ENCODE measurements at places on chromosomes 16 and 17.
A peak's percentile ranks its signal among the peaks of the same experiment; 100 is the strongest.

DNA sequence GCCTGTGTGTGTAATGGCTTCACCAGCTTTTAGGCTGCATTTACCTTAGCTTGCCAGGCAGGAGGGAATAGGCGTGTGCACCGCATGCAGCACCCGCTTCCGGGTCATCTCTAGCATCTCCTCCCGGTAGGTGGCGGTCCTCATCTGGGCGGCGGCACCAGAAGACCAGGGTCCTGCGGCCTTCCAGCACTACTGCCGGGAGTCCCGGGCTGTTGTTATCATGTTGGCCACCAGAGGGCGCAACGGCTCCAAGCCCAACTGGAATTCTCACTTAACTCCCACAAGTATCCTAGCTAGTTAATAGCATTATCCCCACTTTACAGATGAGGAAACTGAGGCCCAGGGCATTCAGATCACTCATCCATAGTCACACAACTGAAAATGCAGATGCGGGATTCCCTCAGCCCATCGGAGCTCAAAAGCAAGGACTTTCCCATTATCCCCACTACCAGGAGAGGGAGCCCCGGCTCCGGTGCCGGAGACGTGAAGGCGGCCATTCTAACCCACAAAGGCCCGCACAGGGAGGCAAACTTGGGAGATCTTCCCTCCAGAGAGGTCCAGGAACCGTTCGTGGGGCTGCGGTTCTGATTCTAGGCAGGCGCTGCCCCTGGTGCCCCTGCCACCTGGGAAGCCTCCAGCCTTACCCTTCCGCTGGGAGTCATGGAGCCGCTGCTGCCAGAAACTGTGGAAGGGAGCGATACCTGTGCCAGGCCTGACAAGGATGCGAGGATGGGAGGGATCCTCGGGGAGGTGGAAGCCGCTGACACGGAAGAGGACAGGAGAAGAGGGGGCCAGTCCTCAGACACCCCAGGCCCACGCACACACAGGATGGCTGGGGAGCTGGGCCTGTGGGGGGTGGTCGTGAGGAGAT is 23.9 kb downstream of the LGALS9 start:
- peak; percentile 73 for DNase-seq

DNA sequence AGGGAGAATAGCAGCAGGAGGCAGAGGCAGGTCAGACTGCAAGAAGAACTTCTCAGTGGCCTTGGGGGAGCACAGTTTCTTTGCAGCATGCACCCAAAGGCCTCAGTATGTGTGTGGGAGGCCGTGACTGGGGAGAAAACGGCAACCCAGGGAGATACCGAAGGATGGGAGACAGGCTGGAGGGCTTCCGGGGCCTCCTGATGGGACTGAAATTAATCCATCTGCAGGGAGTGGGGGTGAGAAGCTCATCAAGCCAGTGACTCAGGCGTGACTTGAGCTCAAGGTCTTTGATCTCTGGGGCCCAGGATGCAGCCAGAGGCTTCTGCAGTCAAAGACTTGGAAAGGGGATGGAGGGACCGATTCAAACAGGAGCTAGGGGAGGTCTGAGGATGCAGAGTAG is 5.1 kb upstream of the C17orf113 start:
- no peak for DNase-seq

- no peak for DNase-seq
Observed at GRCh38 chr17:38797158-38797490, 2.2 kb downstream of the PIP4K2B start.

DNA sequence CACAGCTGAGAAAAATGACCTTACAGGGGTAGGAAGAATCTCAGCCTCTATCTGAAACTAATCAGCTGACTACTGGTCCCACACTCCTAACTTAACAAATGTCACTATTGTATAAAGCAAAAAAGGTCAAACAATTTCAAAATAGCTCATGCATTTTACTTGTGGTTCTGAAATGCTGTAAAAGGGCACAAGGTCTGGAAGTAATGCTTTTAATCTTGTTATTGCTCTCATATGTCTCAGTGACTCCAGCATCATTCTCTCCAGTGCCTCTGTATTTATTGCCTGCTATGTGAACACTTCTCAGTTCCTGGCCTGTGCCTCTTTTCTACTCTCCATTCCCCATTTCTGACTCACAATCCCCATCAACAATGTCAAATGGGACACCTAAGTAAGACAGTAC is 937.7 kb downstream of the CDH11 start:
- DNase-seq, result no peak

DNA sequence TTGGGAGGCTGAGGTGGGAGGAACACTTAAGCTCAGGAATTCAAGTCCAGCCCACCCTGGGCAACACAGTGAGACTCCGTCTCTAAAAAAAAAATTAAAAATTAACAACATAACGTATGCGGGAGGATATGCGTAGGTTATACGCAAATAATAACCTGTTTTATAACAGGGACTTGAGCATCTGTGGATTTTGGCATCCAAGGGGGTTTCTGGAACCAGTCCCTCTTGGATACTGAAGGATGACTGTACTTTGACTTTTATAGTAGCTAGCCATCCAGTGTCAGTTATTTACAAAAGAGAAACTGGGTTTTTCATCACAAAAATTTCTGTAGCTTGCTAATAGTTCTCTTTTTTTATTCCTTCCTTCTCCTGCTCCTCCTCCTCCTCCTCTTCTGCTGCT is 64.5 kb downstream of the TNRC6C start:
- no peak for DNase-seq

DNA sequence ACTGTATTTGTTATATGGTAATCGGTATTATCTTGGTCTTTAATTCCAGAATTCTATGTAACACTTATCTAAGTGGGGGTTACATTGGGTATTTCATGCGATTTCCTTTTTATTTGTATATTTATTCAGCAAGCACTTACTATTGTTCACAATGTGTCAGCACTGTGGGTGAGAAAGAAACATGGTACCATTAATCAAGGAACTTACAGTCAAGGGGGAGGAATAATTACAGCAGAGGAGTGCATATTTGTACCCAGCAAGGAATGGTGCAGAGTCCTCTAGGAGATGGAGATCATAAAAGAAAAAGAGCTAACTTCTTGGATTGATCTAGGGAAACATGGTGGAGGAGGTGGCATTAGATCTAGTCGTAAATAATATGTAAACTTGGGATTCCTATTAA is 117.0 kb upstream of the KCNJ16 start:
- DNase-seq, result no peak

- no peak for DNase-seq
Observed at GRCh38 chr16:86700046-86700945, 121.9 kb downstream of the FOXL1 start.

- no peak for DNase-seq
Observed at GRCh38 chr17:73308017-73308823, 3.6 kb downstream of the CDC42EP4 start.

DNA sequence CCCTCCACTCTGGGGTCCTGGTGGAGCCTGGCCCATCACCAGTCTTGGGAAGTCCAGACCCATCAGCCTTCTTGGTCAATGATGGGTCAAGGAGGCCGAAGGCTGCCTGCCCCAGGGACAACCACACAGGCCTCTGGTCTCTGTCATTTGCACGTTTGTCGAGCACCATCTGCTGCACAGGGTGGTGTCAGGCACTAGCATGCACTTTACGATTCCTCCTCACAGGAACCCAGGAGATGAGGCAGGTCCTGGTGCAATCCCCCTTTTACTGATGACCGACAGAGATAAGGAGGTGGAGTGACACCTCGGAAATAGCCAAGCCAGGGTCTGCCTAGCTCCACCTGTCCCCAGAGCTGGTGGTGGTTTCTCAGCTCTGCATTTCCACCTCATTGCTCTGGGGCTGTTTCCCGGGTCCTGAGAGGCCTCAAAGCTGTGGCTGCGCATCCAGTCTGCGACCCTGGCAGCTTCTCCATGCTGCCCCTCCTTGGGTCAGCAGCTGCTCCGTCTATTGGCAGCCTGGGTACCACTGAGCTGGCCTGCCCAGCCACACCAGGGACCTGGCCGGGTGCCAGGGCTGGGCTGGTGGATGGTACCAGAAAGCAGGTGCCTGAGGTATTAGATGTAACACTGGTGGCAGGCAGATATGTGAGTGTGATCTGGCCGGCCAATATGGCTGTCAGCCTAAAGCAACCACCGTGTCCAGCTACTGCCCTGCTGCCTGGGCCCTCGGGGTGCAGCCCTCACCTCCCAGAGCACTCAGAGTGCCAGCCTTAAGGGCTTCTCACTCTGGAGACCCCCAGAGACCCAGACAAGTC is 10.0 kb downstream of the MMP15 start:
- no peak for DNase-seq

GRCh38 chr16:72932050-72932449 is 115.9 kb downstream of the ZFHX3 start:
- no peak for DNase-seq

DNA sequence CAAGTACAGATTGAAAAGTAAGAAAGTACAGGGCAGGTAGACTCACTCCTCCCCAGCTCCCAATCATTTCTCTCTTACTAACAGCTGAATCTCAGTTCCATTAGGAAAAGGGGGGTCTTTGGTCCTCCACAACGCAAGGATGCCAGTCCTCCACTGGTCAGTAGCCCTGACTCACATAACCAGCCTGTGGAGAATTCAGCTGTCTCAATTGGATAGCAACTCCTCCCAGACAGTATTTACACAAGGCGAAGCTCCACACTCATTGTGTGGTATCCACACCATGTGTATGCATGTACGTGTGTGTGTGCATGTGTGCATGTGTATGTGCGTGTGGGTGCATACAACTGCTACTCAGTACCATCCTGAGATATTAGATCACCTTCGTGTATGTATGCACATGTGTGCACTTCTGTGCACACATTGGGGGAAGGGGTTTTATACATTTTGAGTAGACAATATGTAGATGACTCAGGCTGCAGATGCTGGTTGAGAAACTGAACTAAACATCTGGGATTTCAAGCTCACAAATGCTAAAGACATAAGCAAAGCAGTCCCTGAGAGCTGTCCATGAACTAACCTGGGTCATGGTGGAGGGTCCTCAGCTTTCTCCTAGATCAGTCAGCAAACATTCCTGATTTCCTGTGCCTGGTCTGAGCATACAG is 240.1 kb downstream of the SLC39A11 start:
- no peak for DNase-seq

DNA sequence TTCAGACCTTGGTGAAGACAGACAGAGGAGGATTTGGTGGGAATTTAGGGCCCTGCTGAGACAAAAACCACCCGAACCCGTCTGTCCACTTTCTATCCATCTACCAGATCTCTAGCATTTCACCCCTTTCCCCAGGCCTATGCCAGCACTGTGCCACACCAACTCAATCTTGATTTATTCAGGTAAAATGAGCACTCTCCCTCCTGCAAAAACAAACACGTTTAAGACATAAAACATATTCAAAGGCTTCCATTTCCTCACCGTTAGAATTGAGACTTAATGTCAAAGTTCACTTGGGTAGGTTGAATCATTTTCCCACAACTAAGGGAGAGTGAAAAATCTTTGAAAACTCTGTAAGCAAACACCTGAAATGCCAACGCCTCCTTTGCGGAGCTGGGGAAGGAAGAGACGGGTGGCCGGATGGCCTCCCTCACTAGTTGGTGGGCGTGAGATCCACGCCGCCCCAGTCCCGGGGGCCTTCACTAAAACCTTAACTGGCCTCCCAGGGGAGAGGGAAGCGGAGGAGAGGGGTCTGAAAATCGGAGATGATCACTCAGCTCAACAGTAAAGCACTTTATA is 862 bp downstream of the DCAKD start:
- DNase-seq, result no peak

DNA sequence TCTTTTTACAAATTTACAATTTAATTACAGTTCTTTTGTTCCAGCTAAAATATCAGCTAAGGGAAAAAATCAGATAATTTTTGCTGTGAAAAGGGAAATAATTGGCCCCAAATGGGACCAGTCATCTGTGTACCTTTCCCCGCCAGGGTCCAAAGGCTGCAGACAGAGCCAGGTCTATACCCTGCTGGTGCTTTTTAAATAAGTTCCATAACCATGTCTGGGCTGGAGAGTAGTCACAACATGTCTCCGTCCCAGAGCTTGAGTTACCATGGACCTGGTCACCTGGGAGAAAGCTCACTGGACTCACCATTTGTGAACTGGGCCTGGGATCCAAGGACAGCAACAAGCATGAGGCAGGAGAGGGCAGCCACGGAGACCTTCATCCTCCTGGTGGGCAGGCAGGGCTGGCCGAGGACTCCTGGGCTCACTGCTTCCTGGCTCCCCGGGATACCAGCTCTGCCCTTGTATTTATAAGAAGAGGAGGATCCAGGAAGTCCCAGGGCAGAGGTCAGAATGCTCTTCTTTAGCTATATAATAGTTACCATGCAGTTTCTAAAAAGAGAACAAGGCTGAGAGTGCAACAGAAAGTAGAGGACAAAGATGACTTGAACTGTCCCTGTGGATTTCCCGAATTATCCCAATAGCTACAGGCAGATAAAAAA is at the start of gene CCL15:
CCL15 (minus strand) TSS at position 444 of the 662 bp plus-strand sequence; CDS start at position 383, 61 bp downstream.
- no peak for DNase-seq

- no peak for DNase-seq
Observed at GRCh38 chr17:43599046-43599395, 52.9 kb upstream of the ETV4 start.

GRCh38 chr17:40412880-40413279 is 4.8 kb downstream of the TOP2A start:
- DNase-seq, result no peak

- DNase-seq, result no peak
Observed at GRCh38 chr16:16137110-16137509, 86.2 kb downstream of the ABCC6 start.

GRCh38 chr17:76132574-76133338 is 8.3 kb downstream of the FOXJ1 start:
- DNase-seq, result no peak

DNA sequence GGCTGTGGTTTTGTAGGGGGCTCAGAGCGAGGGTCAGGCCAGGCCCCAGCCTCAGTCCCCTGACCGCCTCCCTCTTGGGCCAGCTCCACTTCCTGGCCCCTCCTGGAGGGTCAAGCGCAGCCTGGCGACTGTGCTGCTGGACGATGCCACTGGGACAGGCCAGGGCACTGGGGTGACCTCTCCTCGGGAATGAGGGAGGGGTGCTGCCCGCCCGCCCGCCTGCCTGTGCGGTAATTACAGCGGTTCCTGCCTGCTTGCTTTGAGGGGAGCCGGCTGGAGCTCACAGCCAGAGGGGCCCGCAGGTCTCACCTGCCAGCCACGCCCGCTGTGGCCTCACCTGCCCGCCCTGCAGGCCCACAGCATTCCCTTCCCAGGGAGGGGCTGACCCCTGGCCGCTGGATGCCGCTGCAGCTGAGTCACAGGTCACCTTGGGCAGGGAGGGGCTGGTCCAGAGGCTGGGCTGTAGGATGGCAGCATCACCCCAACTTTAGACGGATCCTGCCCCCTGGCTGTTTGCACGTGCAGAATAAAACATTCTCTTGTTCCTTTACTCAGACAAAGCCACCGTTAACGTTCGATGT is 76.7 kb upstream of the CBX4 start:
- DNase-seq, result no peak

DNA sequence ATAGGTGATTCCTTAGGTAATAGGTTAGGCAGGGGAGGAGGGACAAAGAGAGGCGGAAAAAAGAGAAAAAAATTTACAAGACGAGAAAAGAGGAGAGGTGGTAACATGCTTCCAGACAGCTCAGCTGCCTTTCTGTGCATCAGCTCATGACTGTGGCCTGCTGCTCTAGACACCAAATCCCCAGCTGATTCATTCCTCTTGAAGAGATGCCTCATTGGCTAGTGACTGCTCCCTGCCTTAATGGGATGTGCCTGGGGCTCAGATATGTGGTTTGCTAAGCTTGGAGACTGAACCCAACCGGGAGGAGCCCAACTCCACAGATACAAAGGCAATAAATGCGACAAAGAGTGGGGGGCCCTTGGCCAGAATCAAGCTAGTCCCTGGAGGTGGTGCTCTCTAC is 105.9 kb upstream of the FAM20A start:
- DNase-seq, result no peak
